Type B pancreatic cell (in vitro differentiated cells): ENCODE measurements at places on chromosomes 2 and 18.

DNA sequence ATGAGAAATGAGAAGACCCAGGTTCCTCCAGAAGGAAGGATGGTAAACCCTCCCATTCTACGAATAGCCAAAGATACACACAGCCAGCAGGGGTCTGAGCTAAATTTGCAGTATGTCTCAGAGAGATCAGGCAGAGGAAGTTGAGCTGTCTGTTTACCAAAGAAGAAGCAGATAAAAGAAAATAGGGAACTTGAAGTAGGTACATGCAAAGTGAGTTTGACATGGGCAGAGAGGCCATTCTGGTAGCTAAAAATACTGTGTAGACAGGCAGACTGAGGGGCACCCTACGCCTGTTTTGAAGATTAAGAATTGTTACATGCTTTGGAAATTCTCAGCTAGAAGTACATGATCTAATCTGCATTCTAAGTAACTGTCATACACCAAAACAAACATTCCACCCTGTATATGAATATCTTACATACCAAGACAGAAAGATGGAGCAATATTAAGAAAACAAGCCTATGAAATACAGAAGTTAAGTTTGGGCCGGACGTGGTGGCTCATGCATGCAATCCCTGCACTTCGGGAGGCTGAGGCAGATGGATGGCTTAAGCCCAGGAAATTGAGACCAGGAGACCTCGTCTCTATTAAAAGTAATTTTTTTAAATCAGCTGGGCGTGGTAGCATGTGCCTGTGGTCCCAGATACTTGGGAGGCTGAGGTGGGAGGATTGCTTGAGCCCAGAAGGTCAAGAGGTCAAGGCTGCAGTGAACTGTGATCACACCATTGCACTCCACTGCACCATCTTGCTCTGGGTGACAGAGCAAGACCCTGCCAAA is 157.9 kb downstream of the ANKRD44 start:
- DNase-seq = no peak

DNA sequence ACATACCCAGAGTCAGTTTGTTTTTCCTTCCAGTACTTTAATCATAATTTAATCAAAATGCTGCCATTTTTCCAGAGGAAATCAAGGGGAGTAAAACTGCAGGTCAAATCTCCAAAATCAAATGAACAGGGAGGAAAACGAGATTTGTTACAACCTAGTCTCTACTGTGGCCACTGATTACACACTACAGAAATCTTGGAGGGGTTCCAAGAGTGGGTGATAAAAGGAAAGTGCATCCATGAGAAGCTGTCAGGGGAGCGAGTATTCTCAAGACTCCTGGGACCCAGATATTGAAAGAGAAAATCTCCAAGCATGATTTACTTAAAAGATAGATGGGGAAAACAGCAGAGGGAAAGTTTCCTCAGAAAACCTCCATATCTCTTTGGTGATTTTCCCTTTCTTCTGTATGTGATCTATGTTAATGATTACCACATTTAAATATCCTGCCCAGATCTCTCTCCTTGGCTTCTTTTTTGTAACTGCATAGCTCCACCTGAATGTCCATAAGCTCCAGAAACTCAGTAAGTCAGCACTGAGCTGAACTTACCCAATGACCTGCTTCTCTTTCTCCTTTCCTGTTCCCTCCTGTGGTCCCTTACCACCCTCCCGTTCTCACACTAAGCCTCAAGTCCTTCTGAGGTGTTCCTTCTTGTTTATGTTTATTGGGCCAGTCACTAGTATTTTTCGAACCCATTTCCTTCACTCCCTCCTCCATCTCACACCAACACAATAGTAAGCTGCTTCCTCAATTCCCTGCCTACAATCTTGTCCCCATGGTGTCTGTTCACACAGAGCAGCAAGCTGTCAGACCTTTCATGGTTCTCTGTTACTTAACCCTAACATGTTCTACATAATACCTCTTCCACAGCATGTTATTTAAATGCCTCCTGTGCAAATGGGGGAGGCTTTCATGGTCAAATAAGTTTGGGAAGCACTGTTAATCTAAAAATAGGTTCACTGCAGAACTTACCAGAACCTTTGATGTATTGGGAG is 73.9 kb upstream of the TWSG1 start:
- no peak for DNase-seq

DNA sequence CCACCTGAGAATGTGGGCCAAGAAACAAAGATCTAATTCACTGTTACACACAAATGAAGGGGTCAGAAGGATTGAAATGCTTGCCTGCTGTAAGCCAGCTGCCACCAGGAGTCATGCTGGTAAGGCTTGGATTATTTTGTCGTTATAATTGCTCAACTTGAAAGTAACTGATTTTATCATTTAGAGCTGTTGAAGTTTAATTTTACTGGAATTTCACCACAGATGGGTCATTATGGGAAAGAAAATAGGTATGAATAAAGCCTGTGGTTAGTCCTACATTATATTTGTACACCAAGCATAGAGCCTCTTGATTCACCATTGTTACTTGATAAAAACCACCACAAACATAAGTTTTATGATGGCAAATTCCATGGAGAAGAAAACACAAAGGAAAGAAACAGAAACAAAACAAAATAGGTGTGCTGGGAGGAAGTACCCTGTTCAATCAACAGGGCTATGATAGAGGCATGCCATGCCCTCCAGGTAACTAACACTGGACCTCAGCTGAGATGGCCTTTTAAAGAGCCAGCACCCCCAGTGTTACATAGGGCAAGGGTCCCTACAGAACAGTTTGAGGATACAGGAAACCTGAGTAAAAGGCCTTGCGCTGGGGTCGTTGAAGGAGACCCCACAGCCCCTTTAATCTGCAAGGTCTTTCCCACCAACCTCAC is 3.0 kb downstream of the CLEC4F start:
- DNase-seq = no peak

DNA sequence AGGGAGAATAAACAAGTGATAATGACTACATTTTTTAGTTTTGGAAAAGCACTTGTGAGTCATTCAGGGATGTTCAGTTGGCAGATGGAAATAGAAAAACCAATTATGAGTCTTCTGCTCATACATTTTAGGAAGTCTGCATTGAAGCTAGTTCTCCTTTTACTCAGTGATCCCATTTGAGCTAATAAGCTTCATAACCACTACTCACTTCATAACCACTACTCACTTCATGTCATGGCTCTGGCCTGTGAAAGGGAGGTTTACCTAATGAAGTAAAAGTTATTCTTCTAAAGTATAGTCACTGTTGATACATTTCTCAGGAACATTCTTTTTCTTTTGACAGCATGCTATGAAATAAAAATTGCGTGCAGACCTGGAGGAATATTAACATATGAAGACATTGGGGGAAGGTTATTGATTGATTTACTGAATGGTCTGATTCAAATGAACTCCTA is 948.7 kb downstream of the TSN start:
- DNase-seq = no peak

- no peak for DNase-seq
Observed at GRCh38 chr18:48983793-48984437, 33.1 kb upstream of the SMAD7 start.

DNA sequence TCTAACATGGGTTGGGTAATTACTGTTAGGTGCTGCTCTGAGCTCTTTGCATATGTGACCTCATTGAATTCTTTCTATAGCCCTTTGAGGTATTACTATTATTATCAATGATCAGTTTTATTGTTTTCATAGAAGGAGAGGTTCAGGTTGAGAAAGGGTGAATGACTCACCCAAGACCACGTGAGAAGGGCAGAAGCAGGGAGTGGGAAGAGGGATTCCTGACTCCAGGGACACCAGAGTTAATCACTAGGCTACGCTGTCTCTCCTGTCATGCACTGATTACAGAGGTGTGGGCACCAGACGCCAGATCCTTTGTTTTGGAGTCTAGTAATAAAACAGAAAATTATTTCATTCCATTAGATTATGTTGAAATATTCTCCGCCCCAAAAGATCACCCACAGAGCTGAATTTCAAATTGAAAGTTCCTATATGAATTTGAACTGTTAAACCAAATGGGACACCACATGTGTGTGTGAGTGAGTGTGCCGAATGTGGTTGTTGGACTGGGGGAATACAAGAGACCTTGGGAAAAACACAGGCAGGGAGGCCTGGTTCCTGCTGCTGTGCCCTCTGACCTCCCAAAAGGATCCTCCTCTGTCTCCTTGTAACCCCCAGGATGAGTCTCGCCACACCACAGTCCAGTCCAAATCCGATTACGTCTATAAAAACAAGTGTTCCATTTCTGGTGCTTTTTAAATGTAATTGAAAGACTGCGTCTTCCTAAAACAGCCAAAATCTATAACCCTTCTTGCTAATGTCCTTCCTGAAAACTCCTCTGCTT is 215.4 kb downstream of the ZNF521 start:
- no peak for DNase-seq
